Activated CD8-positive, alpha-beta memory T cell treated with anti-CD3 and anti-CD28 coated beads, Interleukin-2, amount 50 U/mL, for 4 hours (primary cell): ENCODE measurements at places on chromosomes 1 and 21.

DNA sequence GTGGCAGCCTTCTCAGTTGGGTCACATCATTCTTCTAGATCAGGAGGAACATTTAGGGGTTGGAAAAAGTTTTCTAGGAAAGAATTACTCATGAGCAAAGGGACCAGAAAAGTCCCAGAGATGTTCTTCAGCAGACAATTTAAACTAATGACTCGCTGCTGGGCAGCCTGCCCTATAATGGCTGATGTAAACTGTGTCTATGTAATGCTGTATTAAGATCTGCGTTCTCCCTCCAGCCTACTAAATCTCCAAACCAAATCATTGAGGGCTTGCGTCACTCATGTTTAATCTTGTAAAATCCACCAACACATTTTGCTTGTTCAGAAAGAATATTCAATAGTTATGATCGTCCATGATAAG, 92.1 kb downstream of the LRRC8C start:
- DNase-seq = peak; percentile 39

GRCh38 chr1:186104459-186104858, 270.6 kb downstream of the TPR start:
- DNase-seq = no peak

DNA sequence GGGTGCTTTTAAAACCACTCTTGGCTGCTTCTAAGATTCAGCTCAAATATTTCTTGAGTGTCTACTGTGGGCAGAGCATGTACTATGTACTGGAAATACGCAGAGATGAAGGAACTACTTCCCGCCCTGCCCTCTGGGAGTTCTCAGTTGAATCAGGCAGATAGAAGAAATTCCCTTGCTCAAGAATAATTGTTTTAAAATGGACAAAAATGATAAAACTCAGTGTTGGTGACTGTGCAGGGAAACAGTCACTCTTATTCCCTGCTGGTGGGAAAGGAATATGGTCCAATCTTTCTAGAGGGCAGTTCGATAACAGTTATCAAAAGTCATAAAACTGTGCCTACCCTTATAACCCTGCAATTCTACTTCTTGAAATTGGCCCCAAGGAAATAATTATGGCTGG, 16.9 kb upstream of the GRHL3 start:
- no peak for DNase-seq

DNA sequence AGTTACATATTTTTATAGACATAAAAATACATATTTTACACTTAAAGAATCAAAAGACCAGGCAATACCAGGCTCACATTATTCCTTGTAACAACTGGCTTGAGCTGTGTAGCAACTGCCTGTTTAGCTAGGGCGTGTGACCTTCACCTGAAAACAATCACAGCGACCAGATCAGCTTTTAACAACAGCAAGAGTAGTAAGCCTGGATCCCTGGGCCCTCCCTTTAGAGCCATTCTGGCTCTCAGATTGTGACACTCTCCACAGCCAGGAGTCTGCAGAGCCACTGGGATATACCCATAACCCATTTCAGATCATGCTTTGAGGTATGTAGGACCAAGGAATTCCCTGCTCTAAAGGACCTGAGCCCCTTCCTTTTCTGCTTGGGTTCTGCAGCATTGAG, 29.4 kb upstream of the GNG4 start:
- DNase-seq = no peak

DNA sequence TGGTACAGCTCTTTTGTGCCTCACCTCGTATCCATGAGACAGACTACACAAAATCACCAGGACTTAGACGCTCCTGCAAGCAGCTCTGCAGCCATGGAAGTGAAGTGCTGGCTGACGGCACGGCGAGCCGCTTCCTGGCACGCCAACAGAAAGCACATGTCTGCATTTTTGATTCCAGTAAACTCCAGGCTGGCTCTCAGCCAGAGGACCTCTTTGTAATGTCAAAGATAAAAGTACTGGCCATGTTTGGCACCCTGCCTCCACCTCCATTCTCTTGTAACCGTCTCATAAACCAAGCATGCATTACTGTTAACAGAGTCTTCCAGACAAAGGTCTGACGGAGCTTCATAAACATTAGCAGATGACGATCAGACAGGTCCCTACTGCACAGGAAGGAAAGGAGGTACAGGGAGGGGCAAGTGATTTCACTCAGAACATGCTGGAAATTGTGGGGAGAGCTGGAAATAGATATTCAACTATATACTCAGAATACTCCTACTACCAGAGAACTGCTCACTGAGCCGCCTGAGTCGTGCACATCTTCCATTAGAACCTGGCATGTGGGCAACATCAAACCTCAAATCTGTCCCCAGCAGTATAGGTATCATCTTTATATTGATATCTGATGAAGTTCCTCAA, 632.0 kb downstream of the SMYD3 start:
- DNase-seq = no peak

- peak; percentile 64 for DNase-seq
Measured at GRCh38 chr21:34807146-34807880, 138.5 kb downstream of the CLIC6 start.

- no peak for DNase-seq
Measured at GRCh38 chr1:199619223-199619622, 408.3 kb upstream of the NR5A2 start.

DNA sequence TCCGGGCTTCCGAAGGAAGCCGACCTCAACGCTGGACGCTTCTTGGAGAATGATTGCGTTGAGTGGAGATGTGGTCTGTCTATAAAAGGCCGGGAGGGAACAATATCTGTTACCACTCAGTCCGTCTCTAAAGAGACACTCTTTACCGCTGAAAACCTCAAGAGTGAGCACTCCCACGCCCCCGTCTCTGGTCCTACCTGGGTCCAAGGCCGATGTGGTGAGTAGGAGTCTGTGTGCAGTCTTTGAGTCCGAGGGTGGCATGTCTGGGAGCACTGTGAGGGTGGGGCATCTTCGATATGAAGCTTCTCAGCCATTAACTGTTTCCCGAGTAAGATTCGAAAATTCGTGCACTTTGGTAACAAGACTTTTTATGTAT, 576 bp downstream of the ZFP69 start:
- peak; percentile 24 for DNase-seq

GRCh38 chr1:222346955-222347354, 200.9 kb downstream of the HHIPL2 start:
- no peak for DNase-seq

DNA sequence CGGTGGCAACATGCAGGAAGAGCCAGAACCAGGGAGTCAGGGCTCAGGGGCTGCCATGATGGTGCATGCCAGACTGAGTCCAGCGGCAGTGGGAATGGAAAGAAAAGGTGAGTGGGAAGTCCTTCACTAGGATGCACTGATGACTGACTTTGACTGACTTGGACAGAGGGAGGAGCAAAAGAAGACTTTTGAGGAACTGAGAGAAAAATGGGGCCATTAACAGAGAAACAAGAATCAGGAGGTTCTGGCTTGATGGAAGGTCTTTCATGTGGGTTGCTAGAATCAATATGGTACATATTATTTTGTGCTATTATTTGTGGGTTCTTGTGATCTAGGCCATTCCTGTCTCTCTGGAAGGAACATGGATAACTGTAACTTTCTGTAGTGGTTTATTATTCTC, 454.6 kb upstream of the PROX1 start:
- DNase-seq = no peak

- no peak for DNase-seq
Measured at GRCh38 chr1:1034439-1034781, 14.5 kb downstream of the AGRN start.

DNA sequence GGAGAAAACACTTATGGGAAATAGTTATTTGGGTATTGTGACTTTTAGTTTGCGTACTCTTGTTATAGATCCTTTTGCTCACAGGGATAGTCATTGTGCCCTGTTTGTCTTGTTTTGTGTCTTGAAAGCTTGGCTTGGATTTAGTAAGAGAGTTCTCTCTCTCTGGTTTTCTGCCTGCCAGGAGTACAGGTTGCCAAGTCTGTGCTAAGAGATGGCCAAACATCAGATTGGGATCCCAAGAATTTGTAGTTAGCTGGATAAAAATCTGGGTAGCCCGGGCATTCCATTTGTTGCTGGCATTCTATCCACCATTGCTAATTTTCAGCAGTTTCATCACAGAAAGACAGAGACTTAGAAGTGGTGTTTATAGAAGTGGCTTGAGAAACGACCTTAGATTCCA, 222.2 kb downstream of the NRIP1 start:
- DNase-seq = no peak

- DNase-seq = no peak
Measured at GRCh38 chr1:201562257-201562656, 23.3 kb downstream of the NAV1 start.

DNA sequence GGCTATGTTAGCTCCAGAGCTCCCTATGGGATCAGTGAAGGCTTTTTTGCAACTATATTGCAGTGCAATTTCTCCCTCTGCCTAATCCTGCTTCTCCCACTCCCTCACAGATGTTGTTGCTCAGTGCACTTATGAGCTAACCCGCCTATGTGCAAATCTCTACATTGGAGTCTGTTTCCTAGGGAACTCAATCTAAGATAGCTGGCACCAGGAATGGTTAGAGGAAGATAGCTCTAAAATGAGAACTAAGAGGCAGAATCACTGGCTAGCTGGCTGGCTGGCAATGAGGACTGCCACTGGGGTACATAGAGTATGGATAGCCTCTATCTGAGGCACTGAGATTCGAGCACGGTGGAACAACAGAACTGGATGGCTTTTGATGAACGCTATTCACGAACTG, 39.5 kb downstream of the ADSS2 start:
- no peak for DNase-seq

GRCh38 chr1:28241638-28242241, 5.8 kb downstream of the ATP5IF1 start:
- no peak for DNase-seq

DNA sequence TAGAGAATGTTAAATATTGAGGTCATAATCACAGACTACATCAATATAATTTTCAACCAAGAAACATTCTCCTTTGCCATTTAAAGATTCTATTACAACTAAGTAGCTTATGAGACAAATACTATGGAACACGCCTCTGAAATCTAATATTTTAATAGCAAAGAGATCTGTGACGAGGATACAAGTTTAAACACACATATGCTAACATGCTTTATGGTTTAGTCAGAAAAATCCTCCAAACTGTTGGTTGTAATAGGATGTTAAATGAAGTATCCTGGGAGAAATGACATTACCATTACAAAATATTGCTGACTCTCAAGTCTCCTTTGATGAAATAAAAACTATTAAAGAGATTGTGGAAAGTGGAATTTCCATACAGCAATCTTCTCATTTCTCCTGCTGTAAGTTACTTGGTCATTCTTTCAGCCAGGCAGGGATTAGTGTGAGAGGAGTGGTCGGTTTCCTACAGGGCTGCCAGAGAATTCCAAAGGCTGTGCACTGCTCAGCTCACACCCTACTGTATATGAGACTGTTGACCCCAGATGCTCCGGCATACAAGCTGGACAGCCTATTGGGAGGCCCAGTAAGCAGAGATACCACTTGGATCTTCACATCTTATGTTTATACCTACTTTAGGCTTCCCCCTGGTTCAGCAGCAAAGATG, 26.6 kb downstream of the SCYL3 start:
- no peak for DNase-seq

DNA sequence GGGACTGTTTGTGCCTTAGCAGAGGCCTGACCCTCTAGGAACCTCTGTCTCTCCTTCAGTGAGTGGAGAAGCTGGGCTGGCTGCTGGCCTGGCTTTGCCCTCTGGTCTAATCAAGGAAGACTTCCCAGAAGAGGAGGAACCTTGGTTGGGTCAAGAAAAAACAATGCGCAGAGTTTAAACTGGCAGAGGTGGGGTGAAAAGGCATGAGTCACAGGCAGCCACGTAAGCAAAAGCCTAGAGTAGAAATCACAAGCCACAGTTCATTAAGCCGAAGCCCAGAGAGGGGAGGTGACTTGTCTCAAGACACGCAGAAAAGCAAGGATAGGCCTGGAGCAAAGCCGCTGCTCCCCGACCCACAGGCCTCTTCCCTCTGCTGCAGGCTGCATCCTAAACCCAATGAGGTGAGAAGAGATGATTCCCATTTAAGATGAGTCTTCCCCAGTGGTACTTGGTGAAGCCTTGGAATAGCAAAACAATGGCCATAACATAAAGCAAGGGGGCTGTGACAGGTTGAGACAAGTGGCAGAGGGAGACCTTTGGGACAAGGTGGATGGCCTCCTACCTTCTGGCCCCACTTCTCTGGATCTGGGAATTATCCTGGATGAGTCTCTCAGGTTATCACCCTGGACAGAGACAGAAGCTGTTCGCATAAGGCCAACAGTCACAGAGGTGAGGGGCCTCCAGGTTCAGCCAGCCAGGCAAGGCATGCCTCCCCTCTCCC, 7.7 kb downstream of the PDZK1IP1 start:
- DNase-seq = no peak

DNA sequence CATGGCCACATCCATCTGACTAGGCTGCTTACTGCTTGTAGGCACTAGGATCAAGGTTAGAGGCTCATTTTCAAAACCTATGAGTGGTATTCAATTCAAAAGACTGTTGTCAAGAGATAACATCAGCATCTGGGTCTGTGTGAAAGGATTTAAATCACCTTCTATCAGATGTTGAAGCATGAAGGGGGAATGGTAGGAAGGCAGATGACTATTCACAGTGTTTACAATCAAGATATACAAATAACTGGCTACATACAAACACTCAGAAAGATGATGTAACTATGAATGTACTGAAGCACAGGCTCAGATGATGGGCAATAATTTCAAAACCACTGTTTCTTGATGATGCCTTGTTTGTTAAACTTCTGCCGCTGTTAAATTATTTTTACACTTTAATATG, 249.2 kb downstream of the SLC45A1 start:
- no peak for DNase-seq

DNA sequence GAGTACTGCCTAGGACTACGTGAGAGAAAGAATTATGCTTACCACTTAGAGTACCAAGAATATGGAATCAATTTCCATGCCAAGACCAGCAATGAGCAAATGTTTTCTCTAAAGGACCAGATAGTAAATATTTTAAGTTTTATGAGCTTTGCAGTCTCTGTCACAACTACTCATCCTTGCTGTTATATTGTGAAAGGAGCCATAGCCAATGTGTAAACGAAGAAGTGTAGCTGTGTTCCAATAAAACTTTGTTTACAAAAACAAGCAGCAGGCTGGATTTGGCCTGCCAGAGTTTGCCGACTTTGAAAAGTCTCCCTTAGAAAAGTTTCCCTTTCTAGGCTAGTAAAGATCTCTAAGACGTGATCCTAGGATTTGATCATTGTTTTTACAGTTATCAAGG, 128.8 kb downstream of the PDE4B start:
- no peak for DNase-seq

GRCh38 chr21:43785134-43785533, 4.2 kb upstream of the RRP1 start:
- DNase-seq = no peak

DNA sequence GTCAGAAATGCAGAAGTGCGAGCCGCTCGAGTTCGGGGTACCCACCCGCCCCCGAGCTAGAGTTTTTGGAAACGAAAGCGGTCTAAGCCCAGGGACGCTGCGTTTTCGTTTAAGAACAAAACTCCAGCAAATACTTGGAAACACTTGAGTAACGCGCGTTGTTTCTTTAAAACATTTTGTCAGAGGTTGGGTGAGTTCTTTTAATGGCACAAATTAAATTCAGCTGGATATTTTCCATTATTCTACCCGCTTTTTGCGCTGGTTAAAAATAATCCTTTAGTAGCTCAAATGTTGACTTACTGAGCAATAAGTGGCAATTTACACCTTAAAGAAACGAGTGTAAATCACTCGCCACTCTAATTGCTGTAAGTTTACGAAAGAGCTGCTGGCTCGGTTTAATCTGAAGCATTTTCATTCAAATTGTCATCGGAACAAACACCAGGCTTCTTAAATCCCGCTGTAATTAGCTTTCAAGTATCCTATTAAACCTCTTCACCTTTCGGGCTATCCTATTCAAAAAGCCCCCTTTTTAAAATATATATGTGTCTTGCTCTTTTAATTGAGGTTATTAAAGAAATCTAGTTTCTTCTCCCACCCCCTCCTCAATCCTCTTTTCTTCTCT, 1.5 kb downstream of the LHX8 start:
- DNase-seq = no peak

- peak; percentile 20 for DNase-seq
Measured at GRCh38 chr1:228141226-228142044, 1.4 kb downstream of the GUK1 start.
